ENCODE measurements at places on chromosomes 1 and 21.

GRCh38 chr1:103459346-103459745, 66.2 kb upstream of the RNPC3 start:
- no peak for DNase-seq

DNA sequence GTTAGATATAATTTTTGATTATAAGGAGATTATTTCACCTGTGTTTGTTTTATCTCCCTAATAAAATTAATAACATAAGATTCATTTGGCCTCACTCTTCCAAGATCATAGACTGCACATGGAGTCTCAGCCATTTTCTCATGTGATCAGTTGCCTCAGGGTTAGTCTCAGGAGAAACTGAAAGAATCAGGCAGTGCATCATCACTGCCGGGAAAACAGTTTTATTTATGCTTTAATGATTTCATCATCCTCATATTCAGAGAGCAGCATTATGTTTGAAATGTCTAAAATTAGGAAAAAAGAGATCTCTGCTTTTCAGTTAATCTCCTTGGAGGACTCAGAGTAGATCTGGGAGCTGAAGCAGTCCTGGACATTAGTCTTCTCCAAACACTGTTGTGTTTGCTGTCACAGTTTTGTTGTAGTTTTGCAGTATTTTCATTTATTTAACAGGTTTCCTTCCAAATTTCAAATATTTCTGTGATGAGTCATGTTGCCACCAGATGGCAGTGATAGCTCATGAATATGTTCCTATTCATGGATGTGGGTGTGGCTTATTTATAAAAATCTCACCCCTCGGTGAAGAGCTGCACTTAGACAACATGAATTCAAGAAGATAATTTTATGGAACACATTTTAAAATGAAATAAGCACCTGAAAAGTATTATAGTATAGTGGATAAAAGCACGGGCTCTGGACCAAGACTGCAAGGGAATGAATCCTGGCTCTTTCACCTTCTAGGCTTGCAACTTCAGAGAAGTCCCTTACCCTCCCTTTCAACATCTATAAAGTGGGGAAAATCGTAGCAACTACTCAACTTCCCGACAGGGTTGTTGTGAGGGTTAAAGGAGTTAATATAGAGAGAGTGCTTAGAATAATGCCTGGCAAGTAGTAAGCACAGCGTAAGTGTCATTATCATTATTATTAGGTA, 31.2 kb downstream of the CHD1L start:
- no peak for DNase-seq

GRCh38 chr1:25909040-25909439, 2.8 kb upstream of the STMN1 start:
- no peak for DNase-seq

- DNase-seq: no peak
Measured at GRCh38 chr1:212125654-212126053, 90.1 kb downstream of the DTL start.

DNA sequence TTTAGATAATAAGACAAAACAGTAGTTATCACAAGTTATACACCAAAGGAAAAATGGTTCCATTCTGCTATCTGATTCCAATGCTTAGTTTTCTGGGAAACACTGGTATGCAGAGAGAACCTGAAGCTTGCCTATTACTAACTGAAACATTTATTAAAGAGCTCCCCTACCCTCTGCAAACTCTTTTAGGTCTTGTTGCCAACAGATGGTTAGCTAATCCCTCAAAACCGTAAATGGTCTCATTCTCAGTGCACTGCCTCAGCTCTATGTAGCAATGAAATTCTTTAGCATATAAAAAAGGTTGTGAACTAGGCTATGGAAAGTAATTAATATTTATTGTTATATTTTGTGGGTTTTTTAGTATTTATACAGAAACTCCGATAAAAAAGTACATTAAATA, 20.4 kb downstream of the C21orf91 start:
- no peak for DNase-seq

DNA sequence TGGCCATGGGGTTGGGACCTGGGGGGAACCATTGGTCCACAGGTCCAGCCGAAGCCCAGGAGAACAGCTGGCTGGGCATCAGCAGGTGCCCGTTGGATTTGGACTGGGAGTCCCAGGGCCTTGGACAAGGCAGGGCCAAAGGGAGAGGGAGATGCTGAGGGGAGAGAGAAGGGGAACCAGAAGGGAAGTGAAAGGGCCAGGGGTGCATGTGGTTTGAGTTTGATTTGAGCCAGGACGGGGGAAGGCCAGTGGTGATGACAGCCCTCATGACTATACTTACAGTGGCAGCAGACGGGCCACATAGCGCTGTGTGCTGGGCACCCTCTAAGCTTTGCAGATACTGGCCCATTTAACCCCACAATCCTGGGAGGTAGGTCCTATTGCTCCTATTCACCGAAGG, 18.8 kb downstream of the AGRN start:
- DNase-seq: no peak

GRCh38 chr1:77664939-77665516, 17.4 kb downstream of the ZZZ3 start:
- DNase-seq: no peak

DNA sequence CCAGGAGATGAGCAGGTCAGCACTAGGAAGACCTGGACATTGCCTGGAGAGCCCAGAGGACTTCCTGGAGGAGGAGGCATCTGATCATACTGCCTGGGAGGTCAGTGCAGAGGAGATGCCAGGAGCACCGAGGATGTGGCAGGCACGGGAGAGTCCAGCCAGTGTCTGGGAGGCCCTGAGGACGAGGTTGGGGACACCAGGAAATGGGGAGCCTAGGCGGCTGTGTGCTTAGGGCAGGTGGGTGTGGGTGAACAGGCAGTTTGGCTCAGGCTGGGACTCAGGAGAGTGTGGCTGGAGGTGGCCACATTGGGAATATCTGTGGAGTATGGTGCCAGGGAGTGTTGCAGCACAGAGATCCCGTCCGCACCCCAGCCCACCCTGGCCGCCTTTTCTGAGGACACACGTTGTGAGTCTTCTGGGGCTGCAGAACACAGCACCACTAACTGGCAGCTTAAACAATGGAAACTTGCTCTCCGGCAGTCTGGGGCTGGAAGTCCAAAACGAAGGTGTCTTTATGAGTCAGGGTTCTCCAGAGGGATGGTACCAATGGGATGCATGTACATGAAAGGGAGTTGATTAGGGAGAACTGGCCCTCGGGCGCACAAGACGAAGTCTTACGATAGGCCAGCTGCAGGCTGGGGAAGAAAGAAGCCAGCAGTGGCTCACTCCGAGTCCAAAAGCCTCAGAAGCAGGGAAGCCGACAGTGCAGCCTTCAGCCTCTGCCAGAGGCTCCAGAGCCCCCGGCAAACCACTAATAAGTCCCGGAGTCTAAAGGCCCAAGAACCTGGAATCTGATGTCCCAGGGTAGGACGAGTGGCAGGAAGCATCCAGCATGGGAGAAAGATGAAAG, 58.0 kb downstream of the FAAP20 start:
- DNase-seq: no peak

- no peak for DNase-seq
Measured at GRCh38 chr1:178051071-178051470, 42.8 kb upstream of the RASAL2 start.

DNA sequence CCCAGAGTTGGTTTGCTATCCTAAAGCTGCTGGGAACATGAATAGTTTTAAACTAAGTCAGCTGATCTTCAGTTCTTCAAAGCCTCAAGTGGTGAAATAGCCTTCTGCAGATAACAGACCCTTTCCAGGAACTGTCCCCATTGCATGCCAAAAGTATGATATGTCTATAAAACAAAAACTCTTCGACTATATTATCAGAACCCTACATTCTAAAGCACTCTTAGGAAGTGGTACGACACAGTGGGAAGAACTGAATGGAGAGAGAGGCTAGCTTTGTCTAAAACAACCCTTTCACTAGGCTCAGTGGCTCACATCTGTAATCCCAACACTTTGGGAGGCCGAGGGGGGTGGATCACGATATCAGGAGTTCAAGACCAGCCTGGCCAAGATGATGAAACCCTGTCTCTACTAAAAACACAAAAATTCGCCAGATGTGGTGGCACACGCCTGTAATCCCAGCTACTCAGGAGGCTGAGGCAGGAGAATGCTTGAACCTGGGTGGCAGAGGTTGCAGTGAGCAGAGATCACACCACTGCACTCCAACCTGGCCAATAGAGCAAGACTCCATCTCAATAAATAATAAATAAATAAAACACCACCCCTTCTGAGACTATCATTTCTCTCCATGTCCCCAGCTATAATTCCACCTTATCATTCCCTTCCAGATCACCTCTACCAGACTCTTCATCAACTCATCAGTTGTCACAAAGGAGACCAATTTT, 2.2 kb upstream of the FRRS1 start:
- no peak for DNase-seq

DNA sequence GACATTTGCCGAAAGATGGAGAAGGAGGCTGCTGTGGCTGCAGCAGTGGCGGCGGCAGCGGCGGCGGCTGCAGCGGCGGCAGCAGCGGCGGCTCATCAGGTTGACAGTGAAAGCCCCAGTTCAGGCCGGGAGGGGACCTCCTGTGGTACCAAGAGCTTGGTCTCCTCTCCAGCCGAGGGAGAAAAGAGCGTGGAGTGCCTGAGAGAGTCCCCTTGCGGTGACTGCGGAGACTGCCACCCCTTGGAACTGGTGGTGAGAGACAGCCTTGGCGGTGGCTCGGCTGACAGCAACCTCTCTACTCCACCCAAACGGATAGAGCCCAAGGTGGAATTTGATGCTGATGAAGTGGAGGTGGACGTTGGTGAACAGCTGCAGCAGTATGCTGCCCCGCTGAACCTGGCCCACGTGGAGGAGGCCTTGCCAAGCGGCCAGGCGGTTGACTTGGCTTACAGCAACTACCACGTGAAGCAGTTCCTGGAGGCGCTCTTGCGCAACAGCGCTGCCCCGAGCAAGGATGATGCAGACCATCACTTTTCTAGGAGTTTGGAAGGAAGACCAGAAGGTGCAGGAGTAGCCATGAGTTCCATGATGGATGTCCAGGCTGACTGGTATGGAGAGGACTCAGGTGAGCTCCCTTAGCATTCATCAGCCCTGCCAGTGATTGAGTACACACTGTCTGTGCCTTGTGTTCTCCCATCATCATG, 6.3 kb downstream of the ZBTB8B start:
- no peak for DNase-seq

GRCh38 chr1:119987112-119987511, 82.3 kb downstream of the NOTCH2 start:
- no peak for DNase-seq

GRCh38 chr1:231613419-231614349, 12.9 kb upstream of the DISC1 start:
- no peak for DNase-seq

- no peak for DNase-seq
Measured at GRCh38 chr1:187001198-187001889, 172.6 kb downstream of the PLA2G4A start.

DNA sequence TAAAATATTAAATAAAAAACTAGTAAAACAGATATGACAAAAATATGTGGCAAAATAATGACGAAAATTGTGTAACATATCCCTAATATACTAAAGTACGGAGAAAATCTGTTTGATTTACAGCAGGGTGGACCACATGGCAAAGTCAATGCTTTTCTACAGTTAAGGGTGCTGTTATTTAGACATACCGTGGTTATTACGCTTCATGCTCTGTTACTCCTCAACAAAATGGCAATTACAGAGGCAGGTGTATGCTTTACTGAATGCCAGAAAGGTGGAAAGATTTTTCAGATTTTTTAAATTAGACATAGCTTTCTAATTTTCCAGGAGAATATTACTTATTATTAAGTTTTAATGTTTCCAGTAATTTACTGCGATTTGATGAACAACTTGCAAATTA, 343.9 kb upstream of the DPYD start:
- no peak for DNase-seq

DNA sequence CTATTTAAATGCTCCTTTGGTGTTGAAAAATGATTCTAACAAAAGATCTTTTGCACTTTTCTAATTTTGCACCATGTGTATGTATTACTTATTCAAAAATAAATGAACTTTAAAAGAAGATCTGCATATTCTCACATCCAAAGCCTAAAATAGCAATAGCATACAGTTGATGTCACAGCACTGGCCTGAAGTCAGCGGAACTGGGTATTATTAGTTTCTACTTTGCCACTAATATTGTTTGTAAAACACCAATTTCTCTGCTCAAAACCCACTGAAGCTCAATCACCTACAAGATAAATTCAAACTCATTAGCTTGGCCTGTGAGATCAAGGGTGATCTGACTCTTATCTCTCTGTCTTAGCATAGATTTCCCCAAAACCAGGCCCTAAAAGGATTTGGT, 34.5 kb upstream of the BCAR3 start:
- DNase-seq: no peak

DNA sequence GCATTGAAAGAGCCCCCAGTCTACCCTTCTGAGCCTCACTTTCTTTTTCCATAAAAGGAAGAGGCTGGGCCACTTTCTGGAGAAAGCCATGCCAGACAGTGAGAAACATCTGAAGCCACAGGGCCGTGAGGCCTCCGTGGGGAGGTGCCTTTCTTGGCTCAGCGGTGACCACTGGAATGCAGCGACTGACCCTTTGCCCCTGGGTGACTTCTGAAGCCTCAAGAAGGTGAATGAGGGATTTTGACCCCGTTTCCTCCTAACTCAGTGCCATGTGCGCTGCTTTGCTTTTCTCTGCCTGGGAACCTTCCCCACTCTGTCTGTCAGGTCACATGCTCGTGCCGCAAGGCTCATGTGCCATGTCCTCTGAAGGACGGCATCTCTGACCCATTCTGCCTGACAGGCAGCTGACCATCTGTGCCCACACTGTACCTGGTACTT, 44.7 kb upstream of the A3GALT2 start:
- DNase-seq: no peak

DNA sequence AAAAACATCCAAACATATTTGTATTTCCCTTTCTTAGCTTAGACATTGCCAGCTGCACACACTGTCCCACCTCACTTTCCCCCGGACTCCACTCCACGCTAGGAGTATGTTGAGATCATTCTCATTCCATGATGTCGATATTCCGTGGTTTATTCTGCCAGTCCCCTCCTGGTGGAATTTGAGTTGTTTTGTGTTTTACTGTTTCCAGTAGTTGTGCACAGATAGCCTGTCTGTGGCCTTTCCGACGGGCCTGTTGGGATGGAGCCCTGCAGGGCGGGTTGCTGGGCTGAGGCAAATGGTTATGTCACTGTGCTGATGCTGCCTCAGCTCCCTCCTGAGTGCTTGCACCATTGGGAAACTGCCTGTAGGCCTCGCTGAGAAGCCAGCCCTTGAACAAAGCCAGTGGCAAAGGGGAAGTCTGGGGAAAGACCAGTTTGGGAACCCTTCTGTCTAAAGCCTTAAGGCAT, 12.8 kb downstream of the TRAPPC10 start:
- DNase-seq: no peak

- no peak for DNase-seq
Measured at GRCh38 chr1:217885181-217885580, 254.0 kb downstream of the SPATA17 start.

DNA sequence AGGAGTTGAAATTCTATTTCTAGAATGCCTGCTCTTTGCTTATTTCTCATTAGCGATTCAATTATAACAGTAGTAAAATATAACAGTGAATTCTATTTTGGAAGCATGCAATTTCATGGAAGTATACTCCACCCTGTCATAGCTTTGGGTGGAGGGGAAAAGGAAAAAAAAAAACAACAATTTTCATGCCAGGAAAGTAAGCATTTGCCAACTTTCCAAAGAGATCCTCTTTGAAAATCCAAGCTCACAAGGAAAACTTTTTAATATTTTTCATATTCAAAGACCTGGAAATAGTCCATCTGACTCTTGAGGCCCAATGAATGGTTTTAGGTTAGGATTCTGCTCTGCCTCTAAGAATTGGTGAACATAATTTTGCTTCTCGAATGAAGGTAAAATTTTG, 134.5 kb downstream of the PTPN14 start:
- no peak for DNase-seq

- no peak for DNase-seq
Measured at GRCh38 chr1:244497805-244498204, 36.7 kb downstream of the CATSPERE start.
